AG20443 (cell line): ENCODE measurements at places on chromosomes 7 and 10.

DNA sequence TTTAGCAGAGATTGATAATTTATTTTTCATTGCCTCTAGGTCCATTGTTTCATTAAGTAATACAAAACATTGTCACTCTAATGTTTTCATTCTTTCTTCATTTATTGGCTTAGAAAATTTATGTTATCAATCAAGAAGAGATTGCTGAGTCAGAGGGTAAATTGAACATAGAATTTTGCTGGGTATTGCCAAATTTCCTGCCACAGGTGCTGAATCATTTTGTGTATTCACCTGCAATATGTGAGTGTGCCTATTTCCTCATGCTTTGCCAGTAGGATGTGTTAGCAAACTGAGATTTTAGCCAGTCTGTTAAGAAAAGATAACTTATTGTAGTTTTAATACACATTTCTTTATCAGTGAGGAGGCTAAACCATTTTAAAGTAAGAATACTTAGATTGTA, 38.0 kb downstream of the MARCHF5 start:
- no peak for DNase-seq

DNA sequence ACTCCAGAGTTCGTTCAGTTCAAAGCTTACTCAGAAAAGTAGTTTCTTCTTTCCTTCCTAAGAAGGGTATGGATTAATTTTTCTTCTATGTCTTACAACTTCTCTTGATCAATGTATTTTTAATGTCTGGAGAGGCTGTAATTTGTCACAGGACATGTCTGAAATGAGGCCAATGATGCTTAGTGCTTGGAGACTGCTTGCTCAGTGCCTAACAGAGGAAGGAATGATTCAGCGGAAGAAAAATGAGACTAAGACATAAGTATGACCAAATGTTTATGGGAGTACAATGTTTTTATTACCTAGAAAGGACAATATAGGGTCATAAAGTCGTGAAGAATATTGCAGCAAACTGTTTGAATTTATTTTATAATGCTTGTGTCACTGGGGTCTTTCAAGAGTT, 43.3 kb downstream of the GPR37 start:
- DNase-seq, result no peak

- DNase-seq, result no peak
Measured at GRCh38 chr10:114604357-114605130, 53.5 kb downstream of the ABLIM1 start.

GRCh38 chr7:42263971-42264370, 27.0 kb upstream of the GLI3 start:
- DNase-seq, result no peak

DNA sequence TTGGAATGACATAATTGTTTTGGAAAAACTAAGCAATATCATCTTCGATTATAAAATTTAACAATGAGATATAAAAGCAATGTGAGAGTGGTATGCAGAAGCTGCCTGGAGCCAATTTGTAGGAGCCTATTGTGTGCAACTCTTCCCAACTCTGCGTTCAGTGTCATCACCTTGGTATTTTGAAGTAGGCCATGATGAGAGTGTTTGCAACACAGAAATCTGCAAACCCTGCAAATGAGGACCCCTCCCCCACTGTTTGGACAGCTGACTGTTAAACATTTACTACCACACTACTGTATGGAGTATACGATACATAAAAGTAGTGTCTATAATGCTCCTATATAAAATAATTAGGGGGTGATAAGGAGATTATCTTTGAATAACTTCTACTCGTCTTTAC, 531.3 kb downstream of the ATRNL1 start:
- DNase-seq, result no peak

DNA sequence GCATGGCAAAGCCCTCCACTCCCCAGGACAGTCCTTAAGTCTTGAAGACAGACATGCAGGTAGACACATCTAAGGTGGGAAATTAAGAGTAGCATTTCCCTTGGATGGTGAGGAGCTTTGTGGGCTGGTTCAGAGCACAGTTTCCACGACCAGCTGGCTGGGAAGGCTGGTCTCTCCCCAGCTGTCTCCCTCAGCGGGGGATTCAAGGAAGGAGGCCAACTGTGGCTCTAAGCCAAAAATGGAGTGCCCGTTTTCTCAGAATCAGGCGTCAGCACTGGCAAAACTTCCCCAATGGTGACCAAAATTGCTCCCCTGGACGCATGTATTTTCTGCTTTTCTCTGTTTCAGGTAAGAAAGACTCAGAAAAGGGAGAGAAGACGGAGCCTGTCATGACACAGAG, 230.6 kb upstream of the FZD8 start:
- DNase-seq, result no peak

- DNase-seq, result no peak
Measured at GRCh38 chr7:92967238-92967637, 130.9 kb upstream of the CDK6 start.

DNA sequence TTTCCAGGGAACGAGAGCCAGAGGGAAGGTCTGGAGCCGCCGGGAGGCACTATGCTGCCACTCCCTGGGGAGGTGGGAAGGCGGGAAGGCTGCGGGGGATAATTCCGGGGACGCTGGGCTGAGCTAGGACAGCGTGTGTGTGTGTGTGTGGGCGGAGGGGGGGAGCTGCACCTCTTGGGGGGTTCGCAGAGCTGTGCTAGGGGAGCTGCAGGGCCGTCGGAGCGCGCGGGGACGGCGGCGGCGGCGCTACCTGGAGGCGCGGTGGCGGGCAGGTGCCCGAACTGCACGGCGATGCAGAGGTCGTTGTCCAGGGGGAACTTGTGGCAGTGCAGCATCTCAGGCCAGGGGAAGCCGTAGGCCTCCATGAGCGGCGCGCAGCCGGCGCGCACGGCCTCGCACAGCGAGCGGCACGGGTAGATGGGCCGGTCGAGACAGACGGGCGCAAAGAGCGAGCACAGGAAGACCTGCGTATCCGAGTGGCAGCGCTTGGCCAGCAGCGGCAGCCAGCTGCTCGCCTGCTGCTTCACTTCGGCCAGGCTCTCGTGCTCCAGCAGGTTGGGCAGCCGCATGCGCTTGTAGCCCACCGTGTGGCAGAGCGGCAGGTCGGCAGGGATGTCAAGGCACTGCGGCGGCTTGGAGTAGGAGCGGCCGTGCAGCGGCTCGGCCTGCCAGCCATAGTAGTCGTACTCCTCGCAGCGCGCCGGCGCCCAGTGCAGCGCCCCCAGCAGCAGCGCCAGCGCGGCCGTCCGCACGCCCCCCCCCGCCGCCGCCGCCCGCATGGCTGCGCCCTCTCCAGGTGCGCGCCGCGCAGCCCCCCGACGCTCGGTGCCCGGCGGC, 526 bp downstream of the SFRP5 start:
- peak; percentile 63 for DNase-seq

DNA sequence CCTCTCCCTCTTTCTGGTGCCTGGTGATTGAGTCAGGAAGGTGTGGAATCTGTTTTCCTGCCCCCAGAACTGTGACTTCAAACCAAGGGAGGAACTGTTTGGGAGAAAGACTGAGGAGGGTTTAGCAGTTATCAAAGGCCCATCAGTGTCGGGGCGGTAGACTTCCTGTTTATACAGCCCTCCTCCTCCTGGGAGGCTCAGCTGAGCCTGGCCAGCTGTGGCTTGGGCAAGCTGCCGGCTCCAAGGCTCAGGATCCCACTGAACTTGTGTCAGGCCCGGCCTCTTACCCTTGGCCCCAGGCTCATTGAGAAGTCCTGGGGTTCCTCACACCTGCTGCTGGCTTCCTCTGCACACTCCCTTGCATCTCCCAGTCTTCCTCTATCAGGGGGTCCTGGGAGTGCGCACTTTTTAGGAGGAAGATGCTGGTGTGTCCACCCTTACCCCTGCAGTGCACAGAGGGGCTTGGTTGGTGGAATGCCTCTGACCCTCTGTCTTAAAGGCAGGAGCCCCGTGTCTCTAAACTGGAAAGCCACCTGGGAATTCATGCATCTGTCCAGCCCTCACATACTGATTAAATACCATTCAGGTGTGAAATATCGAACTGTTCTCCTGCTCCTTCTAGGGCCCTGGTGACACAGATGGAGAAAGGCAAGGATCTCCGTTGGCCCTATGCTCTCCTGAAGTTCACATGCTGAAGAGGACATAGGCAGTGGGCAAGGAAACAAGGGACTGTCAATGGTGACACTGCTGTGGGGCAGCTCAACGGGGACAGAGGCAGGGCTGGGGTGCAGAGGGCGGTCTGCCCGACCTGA, 32.4 kb downstream of the CXCL12 start:
- DNase-seq, result peak; percentile 72

DNA sequence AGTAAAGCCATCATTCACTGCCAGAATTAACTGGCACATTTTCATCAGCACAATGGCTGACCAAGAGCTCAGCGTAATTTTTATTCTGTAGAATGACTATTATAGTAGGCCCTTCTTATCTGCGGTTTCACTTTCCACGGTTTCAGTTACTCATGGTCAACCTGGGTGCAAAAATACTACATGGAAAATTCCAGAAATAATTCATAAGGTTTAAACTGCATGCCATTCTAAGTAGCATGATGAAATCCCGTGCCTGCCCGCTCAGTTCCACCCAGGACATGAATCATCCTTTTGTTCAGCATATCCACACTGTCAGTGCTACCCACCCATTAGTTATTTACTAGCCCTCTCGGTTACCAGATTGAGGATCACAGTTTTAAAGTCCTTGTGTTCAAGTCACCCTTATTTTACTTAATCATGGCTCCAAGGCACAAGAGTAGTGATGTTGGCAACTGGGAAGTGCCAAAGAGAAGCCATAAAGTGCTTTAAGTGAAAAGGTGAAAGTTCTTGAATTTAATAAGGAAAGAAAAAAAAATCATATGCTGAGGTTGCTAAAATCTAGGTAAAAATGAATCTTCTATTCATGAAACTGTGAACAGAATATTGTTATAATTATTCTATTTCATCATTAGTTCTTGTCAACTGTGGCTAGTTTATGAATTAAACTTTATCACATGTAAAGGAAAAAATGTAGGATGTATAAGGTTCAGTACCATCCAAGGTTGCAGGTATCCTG, 204.9 kb downstream of the DOCK4 start:
- peak; percentile 27 for DNase-seq

DNA sequence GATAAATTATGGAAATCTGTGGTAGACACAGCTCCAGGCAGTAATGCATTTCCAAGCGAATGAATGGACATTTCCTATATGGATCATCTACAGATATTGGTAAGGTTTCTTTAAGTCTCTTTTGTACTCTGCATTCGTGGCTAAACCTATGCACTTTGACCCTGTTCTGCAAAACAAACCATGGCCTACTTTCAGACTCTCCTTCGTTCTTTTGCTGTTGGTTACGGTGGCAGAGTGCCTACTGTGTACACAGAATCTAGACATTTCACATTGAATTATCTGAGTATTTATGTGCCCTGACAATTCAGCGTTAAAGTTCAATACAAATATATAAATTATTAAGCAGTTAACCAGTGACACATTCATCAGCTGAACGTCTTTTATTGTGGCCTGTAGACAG, 93.3 kb downstream of the MGMT start:
- DNase-seq, result no peak

- peak; percentile 90 for DNase-seq
Measured at GRCh38 chr7:2417981-2418481, 14.6 kb downstream of the CHST12 start.

GRCh38 chr10:60147025-60147424, 240.7 kb upstream of the CCDC6 start:
- DNase-seq, result no peak

- peak; percentile 79 for DNase-seq
Measured at GRCh38 chr10:33066558-33067236, 108.7 kb upstream of the ITGB1 start.

- peak; percentile 22 for DNase-seq
Measured at GRCh38 chr7:41955451-41955850, 252.6 kb upstream of the INHBA start.

DNA sequence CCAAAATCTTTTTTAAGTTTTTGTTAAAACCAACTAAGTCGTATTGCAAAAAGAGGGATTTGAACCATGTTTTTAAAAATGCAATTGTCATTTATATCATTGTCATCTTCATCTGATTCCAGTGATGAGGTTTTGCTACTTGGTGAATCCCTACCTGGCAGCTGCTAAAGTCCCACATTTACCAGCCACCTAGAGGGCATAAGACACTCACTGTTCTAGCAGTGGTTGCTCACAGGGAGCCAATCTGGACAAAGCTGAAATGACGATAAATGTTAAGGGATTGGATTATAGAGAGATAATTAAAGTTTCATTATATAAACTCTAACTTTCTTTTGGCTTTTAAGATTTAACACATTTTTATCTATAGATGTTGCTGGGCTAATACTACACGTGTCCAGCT, 18.7 kb downstream of the KIFBP start:
- DNase-seq, result no peak

DNA sequence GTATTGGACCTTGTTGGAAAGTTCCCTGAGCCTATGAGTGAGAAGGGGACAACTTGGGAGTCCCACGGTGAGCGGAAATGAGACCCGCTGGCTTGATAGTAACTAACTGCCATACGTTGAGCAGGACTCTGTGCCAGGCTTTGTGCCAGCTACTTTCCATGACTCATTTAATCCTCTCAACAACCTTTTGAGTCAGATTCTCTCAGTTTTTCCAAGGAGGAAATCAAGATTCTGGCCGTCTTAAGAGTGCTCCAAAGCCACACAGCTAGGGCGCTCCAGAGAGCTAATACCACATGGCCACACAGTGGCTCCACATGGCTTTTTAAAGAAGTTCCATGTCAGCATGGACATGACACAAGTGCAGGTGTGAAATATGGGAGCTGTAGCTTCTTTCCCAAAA, 55.7 kb downstream of the NOD1 start:
- no peak for DNase-seq

GRCh38 chr7:1263391-1263951, 30.8 kb downstream of the UNCX start:
- DNase-seq, result no peak

GRCh38 chr10:955127-955819, 23.8 kb upstream of the LARP4B start:
- DNase-seq, result no peak

- no peak for DNase-seq
Measured at GRCh38 chr7:120442838-120443237, 169.9 kb downstream of the KCND2 start.

DNA sequence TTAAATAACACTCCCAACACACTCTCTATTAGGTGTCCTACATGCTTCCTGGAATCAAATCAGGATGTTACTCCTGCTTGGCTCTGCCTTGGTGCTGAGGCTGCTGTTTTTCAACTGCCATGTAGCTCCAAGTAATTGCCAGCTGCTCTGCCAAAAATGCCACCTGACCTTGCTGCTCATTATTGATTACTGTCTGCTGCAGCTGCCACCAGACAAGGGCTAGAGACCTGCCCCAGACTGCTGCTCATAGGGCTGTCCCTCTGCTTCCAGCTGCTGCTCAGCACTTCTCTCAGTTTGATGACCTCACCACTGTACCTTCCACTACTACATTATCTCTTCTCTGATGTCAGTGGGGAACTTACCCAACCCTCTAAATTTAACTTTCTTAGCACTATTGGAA, 102.5 kb downstream of the PCLO start:
- DNase-seq, result no peak

DNA sequence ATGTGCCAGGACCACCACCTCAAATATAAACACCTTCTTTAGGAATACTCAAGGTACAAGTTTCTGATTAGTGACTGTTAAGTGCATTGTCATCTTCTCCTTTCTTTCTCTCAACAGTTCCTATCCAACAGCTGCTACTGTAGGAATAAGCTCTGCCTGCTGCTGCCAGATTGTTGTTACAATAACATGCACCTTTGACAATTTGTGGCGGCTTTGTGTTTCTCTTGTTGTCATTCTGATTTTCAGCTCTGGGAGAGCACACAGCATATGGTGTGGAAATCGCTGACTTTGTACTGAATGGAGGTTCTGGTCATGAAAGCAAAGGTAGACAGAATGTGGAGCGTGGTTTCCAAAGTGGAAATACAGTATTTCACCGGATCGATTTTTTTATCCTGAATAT, 182.8 kb downstream of the SEC23IP start:
- DNase-seq, result no peak

- DNase-seq, result no peak
Measured at GRCh38 chr7:28269700-28270361, 89.2 kb upstream of the JAZF1 start.
